B cell (primary cell): ENCODE measurements at places on chromosomes 7 and 10. TPM values are rescaled to one million over a fixed set of nuclear protein-coding genes. Genes with fewer than 3 reads are reported as not detected.

DNA sequence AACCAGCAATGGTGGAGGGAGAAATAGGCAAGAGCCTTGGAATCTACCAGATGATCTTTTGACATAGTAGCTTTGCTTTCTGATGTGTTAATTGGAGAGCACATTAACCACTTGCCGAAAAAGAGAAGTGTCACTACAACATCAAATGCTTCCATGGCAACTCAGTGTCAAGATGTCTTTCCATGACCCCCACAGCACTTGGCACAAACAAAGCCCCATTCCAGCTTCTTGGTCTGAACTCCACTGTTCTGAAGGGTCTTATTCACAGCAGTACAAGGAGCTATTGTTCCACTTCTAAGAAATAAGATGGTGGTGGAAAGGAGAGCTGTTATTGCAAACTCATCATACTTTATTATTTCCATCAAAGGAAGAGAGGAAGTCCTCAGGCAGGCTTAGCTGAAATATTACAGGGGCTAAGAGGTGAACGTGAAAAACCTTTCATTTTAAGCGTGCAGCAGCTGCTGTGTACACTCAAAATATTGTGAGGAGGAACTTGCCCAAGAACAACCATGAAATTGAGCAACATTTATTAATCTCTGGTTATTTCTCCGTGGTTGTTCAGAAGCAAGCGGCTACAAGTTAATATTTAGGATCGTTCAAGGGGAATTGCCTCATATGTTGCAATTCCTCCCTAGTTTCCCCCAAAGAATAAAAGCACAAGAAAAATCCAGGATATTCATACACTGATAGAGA lies 354.8 kb upstream of the CELF2 start:
- DNase-seq: no peak

The DNAJC2 gene
- total RNA-seq: 38.6 and 44.9 TPM in 2 replicates

The ELN gene
- total RNA-seq: not detected in 2 replicates

GRCh38 chr10:65723525-65723924 lies 1202.3 kb upstream of the LRRTM3 start:
- no peak for DNase-seq

- no peak for DNase-seq
These were observed 44.3 kb downstream of the CACUL1 start for GRCh38 chr10:118710487-118710886.

The NPFFR1 gene
- total RNA-seq: not detected in 2 replicates

- DNase-seq: no peak
These were observed 1.1 kb upstream of the CDH23 start for GRCh38 chr10:71395621-71396020.

GRCh38 chr10:317926-318325 lies 182.7 kb downstream of the ZMYND11 start:
- no peak for DNase-seq

- DNase-seq: no peak
These were observed 151.1 kb upstream of the MKI67 start for GRCh38 chr10:128277267-128277840.

DNA sequence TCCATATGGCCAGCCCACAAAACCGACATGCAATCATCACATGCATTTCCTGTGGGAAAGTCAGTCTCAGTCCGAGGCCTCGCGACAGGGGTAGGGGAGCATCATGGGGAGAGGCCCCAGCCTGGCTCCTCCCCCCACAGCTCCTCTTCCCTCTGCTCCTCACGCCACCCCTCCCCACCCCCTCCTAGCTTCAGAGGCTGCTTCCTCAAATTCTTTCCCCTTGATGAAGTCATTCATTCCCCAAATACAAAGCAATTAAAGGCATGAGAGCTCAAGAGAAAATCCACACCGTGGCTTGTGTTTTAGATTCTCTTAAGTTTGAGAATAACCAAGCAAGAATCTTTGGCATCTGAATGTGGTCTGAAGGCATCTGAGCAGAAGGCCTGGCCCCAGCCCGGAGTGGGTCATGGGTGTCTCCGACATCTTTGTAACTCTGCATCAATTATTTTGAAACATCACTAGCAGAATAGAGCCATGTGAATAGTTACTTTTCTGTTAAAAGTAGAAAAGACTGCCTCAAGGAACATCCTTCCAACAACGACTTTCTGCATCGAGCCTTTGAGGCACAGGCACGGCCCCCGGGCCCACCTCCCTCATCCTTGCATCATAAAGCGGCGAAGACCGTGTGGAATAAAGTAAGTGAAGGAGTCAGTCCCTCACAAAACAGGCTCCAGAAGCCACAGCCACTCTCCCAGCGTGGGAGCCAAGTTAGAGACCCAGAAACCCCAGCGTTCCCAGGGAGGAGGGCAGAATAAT lies 90.9 kb downstream of the DIP2C start:
- DNase-seq: no peak

- DNase-seq: no peak
These were observed 128.9 kb downstream of the CELF2 start for GRCh38 chr10:11146402-11147171.

The HOXA3 gene
- total RNA-seq: not detected in 2 replicates

DNA sequence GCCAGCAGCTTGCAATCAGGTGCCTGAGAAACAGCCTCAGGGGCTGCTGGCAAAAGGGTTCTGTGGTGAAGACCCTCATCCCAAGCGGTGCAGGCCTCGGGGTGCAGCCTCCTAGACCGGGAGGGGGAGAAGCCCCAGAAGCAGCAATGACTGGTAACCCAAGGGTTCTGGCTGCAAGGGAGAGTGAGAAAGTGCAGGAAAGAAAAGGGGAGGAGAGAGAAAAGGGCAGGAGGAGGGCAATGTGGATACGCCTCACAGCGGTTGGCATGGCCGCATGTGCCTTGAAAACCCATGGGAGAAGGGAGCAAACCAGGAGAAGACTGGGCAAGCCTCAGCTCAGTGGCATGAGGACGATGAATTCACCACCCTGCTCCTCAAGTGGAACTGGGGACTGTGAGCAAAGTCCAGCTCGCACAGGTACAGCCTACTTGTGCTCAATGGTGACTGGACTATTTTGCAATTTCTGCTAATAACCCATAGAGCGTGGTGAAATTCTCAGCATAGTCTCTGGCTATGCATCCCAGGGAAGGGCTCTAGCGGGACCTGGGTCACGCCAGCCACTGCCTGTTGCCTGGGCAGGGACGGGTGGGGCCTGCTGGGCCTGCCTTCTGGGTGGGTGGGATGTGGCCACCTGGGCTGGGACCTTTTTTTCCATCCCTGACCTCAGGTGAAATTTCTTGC lies 6.2 kb downstream of the CLRN3 start:
- DNase-seq: no peak
